Esophagus squamous epithelium (tissue), 5 donors: ENCODE measurements at places on chromosomes 7 and 10.

GRCh38 chr7:2645274-2645868, 13.6 kb downstream of the TTYH3 start:
- DNase-seq: no peak

DNA sequence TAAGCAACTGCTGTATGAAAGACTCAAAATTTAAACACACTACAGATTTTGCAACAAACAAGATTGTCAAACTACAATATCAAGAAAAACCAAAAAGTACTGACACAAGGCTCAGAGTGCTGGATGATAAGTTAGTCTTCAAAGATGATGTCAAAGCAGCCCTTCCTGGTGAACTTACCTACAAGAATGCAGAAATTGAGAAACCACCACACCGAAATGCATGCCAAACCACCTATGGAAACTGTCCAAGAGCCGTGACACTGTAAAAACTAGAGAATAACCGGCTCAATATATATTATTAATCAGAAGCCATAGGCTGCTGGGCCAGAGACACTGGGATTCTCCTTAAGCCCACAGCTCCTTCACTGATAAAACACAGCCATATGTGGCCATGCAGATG, 25.3 kb downstream of the DENND11 start:
- DNase-seq: no peak

DNA sequence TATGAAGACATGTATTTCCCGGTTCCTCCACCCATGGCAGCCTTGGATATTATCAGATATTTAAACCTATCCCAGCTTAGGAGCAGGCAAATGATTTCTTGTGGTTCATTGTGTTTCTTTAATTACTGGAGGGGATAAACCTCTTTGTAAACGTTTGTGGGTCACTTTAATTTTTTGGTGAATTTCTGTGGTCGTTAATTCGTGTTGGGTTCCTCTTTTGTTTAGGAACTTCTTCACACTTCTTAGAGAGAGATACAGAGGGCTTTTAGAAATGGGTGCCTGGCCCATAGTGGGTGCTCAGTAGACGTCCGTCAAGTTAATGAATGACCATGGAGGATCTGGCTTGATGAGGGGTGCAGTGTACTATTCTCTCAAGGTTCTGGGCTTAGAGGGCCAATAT, 27.2 kb upstream of the NUB1 start:
- DNase-seq: no peak

GRCh38 chr10:130022086-130022485, 58.0 kb upstream of the EBF3 start:
- no peak for DNase-seq

DNA sequence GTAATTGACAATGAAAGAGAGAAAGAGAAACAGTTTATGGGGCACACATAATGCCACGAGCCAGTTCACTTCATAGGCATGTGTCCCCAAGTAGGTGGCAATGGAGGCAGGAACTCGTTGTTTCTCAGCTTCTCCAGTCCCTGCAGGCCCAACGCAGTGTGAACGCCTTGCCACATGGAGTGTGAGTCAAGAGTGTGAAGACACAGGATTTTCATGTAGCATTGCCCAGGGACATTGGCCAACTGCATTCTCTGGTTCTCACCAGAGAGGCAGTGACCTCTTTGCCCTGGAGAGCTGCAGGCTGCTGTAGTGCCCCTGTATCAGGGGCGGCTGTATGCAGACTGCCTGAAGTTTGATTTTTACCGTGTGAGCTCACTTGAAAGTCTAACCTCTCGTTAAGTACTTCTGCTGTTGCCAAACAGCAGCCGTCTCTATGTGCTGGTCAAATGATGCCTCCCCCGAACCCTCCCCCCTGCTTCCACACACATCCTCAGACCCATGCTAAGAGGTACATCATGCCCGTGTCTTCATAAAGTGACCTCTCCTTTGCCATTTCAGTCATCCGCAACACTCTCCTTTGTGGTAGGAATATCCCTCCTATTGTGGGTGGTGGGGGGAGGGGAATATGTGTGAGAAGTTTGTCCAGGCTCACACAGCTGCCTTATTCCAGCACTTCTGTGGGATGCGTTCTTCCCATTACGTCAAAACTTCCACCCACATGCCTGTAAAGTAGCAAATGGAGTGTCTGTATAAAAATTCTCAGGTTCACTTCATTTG, 12.7 kb downstream of the LRRC18 start:
- DNase-seq: no peak

GRCh38 chr10:123559823-123560092, 106.4 kb upstream of the GPR26 start:
- DNase-seq: no peak

- DNase-seq: no peak
These were observed 11.4 kb downstream of the JAZF1 start for GRCh38 chr7:28169230-28169629.

- DNase-seq: no peak
These were observed 4.7 kb downstream of the VOPP1 start for GRCh38 chr7:55567571-55567970.

GRCh38 chr7:32865448-32866030, 26.0 kb downstream of the KBTBD2 start:
- DNase-seq: no peak

DNA sequence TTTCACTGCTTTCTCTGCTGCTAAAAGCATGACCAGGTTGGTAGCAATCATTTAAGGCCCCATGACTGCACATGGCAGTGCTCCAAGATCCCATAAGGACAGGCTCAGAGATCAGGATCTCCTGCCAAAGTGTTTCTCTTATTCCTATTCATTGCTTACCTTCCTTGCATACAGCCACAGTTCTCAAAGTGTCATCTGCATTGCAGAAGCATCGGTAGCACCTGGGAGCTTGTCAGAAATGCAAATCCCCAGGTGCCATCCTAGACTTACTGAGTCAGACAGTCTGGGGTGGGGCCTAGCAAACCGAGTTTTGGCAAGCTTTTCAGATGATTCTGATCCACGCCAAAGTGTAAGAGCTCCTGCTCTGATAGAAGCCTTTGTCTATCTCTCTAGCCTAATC, 489.0 kb upstream of the AUTS2 start:
- DNase-seq: no peak
